Spleen (tissue), 13 donors: ENCODE measurements at places on chromosomes 5 and 9. TPM values are rescaled to one million over a fixed set of nuclear protein-coding genes. Genes with fewer than 3 reads are reported as not detected.

The CDHR2 gene
- 1.4 TPM for total RNA-seq

The ASPN gene
- 0.93 TPM for total RNA-seq

The FBXO38 gene
- total RNA-seq, result 80.5 TPM

The RFX3 gene
- 22.3 TPM for total RNA-seq

The SETX gene
- 154 TPM for total RNA-seq

The PAPPA gene
- 0.77 TPM for total RNA-seq

DNA sequence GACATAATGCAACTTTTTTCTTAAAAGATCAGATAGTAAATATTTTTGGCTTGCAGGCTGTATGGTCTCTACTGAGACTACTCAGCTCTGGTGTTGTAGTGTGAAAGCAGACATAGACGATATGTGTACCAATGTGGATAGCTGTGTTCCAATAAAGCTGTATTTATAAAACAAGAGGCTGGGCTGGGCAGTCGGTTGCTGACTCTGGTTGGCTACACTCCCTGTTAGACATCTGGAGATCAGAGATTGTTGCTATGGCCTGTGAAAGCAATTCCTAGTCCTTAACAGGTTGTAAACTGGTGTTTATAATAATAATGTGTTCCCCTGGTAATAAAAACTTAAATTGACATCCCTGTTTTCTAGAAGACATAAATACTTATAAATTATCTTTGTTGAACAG lies 24.4 kb upstream of the SCAMP1 start:
- no peaks in the 10 kb centered on the region for H3K4me1 ChIP-seq
- no peak overlapping the region for H3K27ac ChIP-seq
- no peak for DNase-seq
- H3K27me3 ChIP-seq, result no peaks in the 10 kb centered on the region
- no peaks in the 10 kb centered on the region for H3K36me3 ChIP-seq
- no peak overlapping the region for H3K4me3 ChIP-seq

DNA sequence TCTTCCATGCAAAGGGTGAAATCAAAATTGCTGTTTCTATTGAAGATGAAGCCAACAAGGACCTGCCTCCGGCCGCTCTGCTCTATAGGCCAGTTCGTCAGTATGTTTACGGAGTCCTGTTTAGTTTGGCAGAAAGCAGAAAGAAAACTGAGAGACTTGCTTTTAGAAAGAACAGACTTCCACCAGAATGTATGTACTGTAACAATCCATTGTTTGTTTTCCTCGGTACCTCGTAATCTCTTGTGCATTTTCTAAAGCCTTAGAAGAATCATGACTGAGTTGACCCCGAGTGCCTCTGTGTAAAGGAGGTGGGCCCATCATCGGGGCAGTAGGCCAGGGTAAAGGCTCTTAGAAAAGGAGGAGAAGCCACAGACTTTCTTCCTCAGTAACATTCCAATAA lies 44.2 kb upstream of the PHF2 start:
- H3K36me3 ChIP-seq, result peaks cover 46% of the 10 kb centered on the region
- no peak overlapping the region for H3K27ac ChIP-seq

- no peak overlapping the region for H3K27ac ChIP-seq
- H3K4me1 ChIP-seq, result no peaks in the 10 kb centered on the region
- no peak for DNase-seq
- no peak overlapping the region for H3K4me3 ChIP-seq
- H3K36me3 ChIP-seq, result peaks cover 63% of the 10 kb centered on the region
- H3K27me3 ChIP-seq, result no peaks in the 10 kb centered on the region
These were observed 45.1 kb downstream of the TTC1 start for GRCh38 chr5:160054047-160054446.

GRCh38 chr9:136806067-136806466 lies 1.7 kb upstream of the RABL6 start:
- H3K4me1 ChIP-seq, result peaks cover 40% of the 10 kb centered on the region
- peaks cover 5% of the 10 kb centered on the region for H3K27me3 ChIP-seq
- H3K4me3 ChIP-seq, result no peak overlapping the region
- no peak overlapping the region for H3K27ac ChIP-seq
- H3K36me3 ChIP-seq, result peaks cover 41% of the 10 kb centered on the region

- H3K4me1 ChIP-seq, result no peaks in the 10 kb centered on the region
- no peaks in the 10 kb centered on the region for H3K36me3 ChIP-seq
- no peak for DNase-seq
- H3K4me3 ChIP-seq, result no peak overlapping the region
- H3K27me3 ChIP-seq, result no peaks in the 10 kb centered on the region
These were observed 120.1 kb upstream of the MYO10 start for GRCh38 chr5:17056141-17056631.

- no peaks in the 10 kb centered on the region for H3K4me1 ChIP-seq
- H3K27ac ChIP-seq, result no peak overlapping the region
- no peak for DNase-seq
- H3K36me3 ChIP-seq, result no peaks in the 10 kb centered on the region
- no peak overlapping the region for H3K4me3 ChIP-seq
- no peaks in the 10 kb centered on the region for H3K27me3 ChIP-seq
These were observed 35.8 kb upstream of the MEGF10 start for GRCh38 chr5:127254729-127255284.
